ENCODE measurements at places on chromosomes 11 and 22.

- no peak for DNase-seq
These were observed 3.4 kb upstream of the MS4A15 start for GRCh38 chr11:60753309-60753708.

GRCh38 chr11:93645938-93646337 lies 15.5 kb upstream of the CEP295 start:
- no peak for DNase-seq

DNA sequence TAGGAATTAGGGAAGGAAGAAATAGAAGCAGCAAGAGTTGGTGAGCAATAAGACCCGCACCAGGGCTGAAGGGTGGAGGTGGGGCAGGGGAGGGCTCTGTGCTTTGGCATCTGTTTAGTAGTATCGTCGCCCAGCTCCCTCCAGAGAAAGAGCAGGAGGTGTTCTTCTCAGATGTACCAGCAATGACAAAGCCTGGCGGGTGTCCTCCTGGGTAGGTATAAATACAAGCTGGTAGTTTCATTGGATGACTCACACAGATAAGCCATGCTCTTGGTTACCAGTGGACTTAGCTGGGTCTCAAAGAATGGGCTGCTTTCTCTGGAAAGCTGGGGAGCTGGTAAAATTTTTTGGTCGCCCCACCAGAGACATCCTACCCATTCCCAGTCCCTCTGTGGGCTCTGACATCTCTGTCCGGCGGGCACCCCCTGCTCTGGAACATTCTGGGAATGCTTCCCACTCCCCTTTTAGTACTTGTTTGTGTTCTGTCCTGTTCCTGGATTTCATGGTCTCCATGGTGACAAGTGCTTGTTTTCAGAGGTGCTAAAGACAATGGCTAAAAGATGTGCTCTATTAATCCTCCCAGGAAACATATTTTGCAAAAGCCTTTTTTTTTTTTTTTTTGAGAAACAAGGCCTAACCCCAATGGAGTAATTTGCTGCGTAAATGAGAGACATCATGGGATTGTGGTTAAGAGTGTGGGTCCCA lies 15.4 kb upstream of the TUBA8 start:
- no peak for DNase-seq

- no peak for DNase-seq
These were observed 18.3 kb downstream of the DNAL4 start for GRCh38 chr22:38775656-38776055.

DNA sequence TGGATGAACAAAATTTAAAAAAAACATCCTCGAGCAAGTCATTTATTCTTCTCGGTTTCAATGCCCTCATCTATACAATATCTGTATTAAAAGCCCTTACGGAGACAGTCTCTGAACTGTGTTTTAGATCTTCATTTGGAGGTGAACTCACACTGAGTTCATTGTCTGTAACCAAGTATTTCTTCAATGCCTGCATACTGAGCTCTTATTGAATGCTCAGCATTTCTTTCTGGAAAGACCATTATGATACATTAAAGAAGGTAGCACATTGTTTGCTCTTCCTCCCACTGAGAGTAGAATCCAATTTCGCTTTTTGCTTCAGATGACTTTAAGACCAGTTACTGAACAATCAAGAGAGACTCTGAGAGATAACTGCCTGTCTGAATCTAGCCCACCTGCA lies 1.7 kb upstream of the ANO3 start:
- no peak for DNase-seq

Measured in stimulated activated CD4-positive, alpha-beta T cell treated with anti-CD3 and anti-CD28 coated beads, TNF-alpha, amount 100 ng/mL, for 1 hour (primary cell).